ENCODE measurements at places on chromosomes 2 and 18.

GRCh38 chr2:100655936-100656534 is 93.2 kb downstream of the PDCL3 start:
- DNase-seq, result no peak

DNA sequence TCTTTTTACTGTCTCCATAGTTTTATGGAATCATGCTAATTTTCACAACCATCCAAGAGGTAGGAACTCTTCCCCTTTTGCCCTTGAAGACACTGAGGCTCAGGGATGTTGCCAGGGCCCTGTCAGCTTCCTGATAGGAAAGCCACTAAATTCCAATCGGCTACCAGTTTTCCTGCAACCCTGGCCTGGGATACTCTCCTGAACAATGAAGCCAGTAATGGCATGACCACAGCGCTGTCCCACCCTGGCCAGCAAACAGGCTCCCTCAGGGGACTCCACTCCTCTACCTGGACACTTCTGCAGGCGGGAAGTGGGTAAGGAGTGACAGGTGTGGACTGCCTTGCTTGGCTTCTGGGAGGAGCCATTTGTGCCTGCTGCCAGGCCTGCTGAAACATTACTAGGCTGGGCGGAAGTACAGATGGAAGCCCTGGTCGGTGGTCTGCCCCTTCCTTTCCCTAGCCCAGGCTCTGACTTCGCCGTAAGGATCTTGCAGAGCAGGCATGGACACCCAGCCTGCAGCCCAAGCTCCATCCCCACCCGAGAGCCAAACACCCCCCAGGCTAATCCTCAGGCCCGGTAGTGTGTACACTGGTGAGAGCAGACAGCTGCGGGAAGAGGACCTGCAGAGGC is 78.8 kb upstream of the SMAD2 start:
- no peak for DNase-seq

DNA sequence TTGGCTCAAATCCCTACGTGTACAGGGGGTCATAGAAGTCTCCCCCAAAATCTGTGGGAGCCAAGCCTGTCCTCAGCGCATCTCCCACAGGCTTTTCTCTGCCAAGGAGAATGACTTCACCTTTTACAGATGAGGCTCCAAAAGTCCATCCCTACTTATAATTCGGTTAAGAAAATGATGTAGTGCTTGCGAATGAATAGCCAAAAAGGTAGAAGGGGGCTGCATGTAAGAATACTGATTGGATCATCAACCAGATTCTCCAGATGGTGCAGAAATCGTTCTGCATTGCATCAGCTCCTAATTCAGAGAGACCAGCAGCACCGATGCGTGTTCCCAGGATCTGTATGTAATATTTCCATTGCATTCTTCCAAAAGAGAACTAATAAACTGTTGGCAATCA is 91.9 kb downstream of the EPHA4 start:
- DNase-seq, result no peak

GRCh38 chr2:191220671-191221070 is 24.5 kb upstream of the MYO1B start:
- no peak for DNase-seq

GRCh38 chr2:144334551-144334950 is 185.4 kb downstream of the ZEB2 start:
- no peak for DNase-seq

- DNase-seq, result no peak
These were observed 17.6 kb upstream of the ADI1 start for GRCh38 chr2:3536682-3537632.

GRCh38 chr18:35163014-35163539 is 77.8 kb upstream of the ZNF397 start:
- no peak for DNase-seq

DNA sequence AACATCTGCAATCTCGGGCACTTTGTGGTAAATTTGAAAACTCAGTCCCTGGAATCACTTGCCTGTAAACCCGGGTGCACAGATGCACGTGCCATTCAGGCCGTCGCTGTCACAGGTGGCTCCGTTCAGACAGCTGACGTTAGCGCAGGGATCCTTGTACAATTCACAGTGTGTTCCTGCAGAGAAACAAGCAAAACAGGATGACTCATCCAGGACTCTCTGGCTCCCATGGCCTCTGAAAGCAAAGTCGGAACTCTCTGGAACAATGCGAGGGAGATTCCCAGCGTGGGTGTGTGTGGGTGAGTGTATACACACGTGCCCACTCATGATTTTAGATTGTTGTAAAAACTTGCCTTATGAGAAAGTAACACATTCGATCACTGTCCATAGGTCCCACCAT is 136.1 kb upstream of the PID1 start:
- no peak for DNase-seq
